Activated gamma-delta T cell treated with anti-CD3 and anti-CD28 coated beads, Interleukin-2, amount 50 U/mL, for 16 hours (primary cell): ENCODE measurements at places on chromosomes 7 and 10.

DNA sequence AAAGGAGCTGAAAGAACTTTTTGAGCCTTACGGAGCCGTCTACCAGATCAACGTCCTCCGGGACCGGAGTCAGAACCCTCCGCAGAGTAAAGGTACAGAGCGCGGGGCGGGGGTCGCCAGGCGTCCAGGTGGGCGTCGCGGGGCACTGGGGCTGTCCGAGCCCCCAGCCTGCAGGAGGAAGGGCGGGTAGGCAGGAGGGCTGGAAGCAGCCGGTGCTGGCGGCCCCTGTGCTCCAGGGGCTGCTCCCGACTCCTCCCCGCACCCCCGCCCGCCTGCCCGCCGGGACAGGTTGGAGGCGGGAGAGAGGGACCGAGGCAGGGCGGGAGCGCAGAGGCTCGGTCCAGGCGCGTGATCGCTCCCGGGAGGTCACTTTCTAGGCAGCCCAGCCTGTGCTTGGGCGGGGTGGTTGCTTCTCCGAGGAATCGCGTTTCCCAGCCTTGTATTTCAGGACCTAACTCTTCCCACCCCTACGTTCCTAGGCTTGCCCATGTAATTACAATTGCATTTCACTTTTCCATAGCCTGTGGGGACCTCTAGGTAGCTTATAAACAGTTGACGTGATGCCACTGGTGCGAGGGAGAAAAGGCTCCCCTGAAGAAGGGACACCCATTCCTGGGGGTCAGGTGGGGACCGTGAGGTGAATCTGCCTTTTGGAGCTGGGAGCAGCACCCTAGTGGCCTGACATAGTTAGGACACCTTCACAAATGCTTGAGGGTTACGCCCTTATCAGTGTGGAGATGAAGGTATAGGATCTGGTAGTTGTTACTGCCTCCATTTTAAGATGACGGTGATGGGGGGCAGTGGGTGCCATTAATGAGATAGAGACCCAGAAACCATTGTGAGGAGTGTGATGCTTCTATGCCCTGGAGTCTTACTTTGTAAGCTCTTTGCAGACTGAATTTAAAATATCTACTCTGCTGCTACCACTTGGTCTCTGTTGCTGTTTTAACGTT lies 148.2 kb downstream of the CELF2 start:
- peak; percentile 54 for DNase-seq

DNA sequence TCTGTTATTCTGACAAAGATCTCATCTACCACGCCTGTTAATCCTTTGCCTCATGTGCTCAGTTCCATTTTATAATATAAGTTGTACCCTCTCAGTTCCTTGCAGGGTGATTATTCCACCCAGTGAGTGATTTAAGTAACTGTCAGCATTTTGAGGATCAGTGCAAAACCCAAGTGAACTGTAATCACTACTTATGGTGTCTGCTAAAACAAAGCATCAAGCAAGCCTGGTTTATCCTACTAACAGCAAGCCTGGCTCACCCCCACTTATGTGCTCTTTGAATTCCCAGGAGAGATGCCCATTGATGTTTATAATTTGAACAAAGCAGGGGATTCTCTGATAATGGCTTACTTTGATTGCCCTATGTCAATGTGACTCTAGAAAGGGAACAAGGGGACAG lies 186.8 kb upstream of the LRGUK start:
- DNase-seq: no peak

DNA sequence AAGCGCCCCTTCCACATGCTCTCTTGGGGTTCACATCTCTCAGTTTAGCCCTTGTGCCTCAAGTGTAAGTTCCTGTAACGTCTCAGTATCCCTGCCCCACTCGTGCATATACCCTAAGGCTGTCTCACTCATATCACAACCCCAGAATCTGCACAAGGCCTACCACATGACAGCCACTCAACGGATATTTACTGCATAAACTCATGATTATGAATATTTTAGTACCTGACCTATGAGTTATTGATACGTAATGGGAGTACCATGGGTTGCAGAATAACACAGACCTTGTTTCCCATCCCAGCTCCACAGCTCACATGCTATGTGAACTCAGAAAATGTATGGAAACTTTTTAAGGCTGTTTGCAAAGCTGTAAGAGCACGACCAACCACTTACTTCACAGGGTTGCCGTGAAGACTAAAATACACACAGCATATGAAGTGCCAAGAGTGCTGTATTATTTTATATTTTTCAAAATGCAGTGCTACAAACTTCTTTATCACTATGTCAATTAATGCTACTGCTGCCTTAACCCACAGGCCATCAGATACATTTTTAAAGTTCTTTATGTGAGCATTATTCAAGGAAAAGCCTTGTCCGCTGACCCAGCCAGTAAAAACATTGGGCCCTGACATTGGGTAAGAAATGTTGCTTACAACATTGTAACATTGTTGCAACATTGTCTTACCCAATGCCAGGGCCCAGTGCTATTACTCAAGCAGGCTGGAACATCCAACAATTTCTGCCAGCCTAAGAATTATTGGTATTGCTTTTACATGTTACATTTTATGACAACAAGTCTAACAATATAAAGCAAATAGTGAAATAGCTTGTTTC lies 97.2 kb downstream of the JAZF1 start:
- no peak for DNase-seq

GRCh38 chr7:64581926-64582894 lies 19.3 kb upstream of the ZNF680 start:
- no peak for DNase-seq

- no peak for DNase-seq
Measured at GRCh38 chr10:98242823-98243222, 25.2 kb downstream of the LOXL4 start.

DNA sequence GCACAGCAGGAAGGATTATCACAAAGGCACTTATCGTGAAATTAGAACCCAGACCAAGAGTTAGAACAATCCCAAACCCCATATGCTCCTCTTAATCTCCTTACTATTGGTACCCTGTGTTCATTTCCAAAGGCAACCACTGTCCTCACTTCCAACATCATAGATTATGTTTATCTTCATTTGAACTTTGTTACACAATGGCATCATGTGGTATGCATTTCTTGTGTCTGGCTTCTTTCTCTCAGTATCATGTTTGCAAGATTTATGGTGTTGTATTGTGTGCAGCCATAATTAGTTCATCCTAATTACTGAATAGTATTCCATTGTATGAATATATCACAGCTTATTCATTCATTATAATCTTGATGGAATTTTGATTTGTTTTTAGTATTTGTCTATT lies 124.6 kb upstream of the SEC61G start:
- no peak for DNase-seq

GRCh38 chr10:59668096-59668495 lies 41.6 kb downstream of the SLC16A9 start:
- no peak for DNase-seq

DNA sequence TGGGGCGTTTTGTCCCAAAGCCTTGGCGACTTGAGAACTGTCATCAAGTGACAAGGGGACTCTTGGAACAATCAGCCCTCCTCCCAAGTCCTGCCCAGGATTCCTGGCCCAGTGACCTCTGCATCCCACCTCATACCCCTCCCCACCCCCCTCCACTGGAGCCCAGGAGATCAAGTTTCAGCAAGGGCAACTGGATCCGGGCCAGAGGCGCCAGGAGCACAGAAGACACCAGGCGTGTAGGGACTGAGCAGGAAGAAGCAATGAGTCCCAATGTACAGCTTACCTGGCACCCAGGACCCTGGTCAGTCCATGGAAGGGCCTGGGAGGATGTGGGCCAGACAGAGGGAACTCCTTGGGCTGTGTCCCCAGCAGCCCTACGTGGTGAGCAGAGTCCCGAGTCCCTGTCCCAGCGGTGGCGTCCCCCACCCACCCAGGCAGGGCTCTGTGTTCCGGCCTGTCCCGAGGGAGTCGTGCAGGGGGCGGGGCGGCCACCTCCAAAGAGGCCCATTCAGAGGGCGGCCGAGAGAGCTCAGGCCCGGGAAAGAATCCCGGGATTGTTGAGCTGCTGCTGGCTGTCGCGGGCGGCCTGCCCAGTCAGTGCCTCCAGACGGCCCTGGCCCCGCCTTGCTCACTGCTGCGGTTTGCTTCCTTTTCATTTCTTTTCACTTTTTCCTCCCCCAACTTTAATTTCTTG lies 254.1 kb downstream of the TNS3 start:
- no peak for DNase-seq

DNA sequence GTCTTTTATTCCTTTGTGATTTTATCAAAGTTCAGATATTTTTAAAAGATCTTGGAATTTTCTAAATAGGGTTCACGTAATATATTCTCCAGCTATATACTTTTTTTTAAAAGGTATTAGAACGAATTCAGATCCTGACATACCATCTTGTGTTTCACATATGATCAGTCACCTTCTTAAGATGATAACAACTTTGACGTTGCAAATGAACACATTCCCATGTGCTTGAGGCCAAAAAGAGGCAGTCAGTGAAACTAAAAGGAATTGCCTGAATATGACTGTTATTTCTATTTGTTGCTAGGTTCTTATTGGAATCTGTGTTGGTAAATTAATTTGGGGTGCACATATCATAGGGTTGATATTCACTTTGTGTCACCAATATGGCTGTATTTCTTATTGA lies 310.1 kb downstream of the MDFIC start:
- DNase-seq: no peak
